NCI-H187 (cell line): ENCODE measurements at places on chromosomes 1 and 21.

GRCh38 chr1:103945774-103946173 is 196.1 kb downstream of the AMY1C start:
- no peak for DNase-seq

GRCh38 chr1:229108598-229109201 is 162.2 kb upstream of the RAB4A start:
- DNase-seq: no peak

DNA sequence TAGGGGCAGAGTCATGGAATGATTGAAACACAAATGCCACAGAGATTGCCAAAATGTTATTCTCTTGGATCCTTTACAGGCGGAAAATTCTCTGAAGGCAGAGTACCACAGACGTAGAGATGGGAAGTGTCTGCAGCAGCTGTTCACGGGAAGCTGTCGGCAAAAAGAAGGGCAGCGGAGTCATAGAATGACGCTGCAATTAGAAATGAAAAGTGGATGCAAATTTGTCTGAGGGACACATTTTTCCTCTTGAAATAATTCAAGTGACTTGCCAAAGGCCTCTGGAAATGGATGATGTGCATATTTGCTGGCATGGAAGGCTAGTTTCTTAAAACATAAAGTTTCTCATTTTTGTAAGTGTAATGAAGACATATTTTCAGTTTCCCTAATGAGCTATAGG is 77.5 kb upstream of the PLD5 start:
- DNase-seq: no peak

DNA sequence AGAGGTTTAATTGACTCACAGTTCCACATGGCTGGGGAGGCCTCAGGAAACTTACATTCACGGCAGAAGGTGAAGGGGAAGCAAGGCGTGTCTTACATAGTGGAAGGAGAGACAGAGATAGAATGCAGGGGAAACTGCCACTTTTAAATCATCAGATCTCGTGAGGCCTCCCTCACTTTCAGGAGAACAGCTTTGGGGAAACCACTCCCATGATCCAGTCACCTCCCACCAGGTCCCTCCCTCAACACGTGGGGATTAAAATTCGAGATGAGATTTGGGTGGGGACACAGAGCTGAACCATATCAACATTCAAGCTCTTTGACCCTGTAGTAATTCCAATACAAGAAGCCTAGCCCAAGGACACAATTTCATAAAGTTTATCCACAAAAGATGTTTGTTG is 13.7 kb downstream of the PIGP start:
- no peak for DNase-seq

DNA sequence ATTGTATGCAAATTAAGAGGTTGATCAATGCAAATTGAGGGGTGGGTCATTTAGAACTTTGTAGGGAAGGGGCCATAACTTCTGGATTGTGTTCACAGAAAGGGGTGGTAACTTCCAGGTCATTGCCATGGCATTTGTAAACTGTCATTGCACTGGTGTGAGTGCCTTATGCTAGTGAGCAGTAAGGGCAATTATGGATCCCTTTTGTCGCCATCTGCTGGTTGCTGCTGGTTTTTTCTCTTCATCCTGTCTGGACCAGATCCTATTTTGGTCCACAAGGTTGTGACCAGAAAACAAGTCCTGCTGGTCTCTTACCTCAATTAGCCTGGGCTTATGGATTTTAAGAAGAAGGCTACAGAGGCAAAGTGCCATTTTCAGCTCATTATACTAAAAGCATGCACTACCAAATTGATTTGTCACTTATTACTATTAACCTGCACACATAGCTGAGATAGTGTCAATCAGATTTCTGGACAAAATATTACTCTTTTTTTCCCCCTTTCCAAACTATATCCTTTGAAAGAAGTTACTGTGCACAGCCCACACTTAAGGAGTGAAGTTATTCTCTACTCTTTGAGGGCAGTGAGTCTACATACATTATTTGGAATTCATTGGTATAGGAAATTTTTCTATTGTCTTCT is 196.2 kb downstream of the ZC3H11B start:
- DNase-seq: no peak

DNA sequence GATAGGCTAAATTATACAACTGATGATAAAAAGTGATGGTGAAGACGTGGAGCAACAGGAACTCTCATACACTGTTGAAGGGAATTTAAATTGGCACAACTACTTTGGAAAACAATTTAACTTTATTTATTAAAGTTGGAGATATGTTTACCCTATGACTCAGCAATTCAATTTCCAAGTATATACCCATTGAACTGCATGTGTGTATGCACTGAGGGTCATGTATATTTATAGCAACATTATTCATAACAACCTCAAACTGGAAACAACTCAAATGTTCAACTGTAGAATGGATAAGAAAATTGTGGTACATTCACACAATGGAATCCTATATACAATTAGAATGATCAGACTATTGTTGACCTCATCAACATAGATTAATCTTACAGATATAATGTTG is 16.5 kb upstream of the BCAS2 start:
- no peak for DNase-seq

GRCh38 chr1:48851638-48852037 is 74.9 kb upstream of the BEND5 start:
- DNase-seq: no peak

DNA sequence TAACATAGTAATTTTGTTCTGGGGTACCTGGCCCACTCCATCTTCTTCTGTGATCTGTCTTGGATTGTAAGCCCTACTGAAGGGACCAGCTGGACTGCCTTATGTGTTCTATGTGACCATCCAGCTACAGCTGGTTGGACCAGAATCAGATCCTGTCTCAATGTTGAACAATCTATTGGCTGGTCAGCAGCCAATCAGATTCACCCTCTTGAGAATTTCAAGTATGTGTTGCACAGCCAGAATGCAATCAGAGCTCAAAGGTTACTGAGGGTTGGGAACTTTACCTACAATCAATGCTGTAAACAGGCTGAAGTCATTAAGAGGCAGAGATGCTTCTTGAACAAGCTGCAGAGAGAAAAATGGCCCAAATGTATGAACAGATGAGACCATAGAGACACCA is 61.9 kb downstream of the KCNC4 start:
- no peak for DNase-seq

DNA sequence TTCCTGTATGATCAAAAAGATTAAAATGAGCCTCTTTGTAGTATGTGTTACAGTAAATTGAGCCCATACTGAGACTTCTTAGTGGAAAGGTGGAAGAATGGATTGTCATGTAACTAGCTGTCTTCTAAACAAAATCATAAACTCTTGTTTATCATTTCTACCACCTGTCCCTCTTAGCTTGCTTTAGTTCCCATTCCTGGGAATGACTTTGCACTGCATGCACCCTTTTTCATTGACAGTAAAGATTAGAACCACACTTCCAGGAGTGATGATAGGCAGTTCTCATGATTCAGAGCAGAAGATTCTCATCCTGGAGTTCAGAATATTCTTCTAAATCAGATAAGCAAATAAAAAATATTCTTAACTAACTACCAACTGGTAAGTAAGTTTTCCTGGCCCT is 28.0 kb downstream of the DENND2D start:
- DNase-seq: no peak

- no peak for DNase-seq
Observed at GRCh38 chr1:227317523-227318015, 723 bp downstream of the CDC42BPA start.

GRCh38 chr1:181091309-181092040 is 3.0 kb downstream of the IER5 start:
- no peak for DNase-seq

DNA sequence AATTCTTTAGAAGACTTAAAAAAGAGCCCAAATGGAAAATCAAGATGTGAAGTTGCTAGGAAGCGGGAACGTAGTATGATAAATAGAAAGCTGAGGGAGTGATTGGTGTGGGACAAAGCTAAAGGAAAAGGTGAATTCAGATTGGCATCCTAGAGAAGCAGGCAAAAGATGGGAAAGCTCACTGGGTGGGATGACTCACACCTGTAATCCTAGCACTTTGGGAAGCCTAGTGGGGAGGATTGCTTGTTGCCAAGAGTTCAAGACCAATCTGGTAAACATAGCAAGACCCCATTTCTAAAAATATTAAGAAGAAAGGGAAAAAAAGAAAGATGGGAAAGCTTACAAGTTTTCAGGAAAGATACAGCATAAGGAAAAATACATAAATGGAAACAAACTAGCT is 1.8 kb downstream of the MRPS21 start:
- no peak for DNase-seq

DNA sequence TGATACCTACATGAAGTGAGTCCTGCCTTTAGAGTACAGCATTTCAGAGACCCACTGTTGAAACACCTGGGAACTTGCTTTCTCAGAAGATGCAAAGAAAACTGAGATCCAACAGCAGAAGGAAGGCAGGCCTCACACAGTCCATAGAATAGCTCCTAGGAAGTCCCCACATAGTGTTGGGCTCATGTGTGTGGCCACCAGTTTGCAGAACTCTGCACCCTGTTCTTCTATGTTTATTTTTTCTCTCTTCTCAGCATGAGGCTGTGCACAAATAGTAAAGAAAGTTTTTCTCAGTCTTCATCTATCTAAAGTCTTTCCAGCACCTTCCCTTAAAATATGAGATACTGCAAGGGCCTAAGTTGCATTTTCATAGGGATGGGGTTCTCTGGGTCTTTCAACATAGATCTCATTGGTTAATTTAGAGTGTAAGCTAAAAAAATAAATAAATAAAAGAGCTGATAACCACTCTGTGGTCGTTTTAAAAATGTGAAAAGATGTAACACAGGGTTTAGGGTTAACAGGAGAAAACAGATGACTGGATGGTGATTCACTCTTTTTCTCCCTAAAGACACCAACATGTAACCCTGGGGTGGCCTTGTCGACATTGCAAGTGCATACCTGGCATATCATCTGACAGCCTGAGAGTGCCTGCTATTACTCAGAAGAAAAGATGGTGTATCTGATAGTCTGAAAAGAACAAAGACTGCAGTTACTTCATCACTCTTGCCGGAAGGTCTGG is 94.6 kb downstream of the ZC3H11B start:
- DNase-seq: no peak

DNA sequence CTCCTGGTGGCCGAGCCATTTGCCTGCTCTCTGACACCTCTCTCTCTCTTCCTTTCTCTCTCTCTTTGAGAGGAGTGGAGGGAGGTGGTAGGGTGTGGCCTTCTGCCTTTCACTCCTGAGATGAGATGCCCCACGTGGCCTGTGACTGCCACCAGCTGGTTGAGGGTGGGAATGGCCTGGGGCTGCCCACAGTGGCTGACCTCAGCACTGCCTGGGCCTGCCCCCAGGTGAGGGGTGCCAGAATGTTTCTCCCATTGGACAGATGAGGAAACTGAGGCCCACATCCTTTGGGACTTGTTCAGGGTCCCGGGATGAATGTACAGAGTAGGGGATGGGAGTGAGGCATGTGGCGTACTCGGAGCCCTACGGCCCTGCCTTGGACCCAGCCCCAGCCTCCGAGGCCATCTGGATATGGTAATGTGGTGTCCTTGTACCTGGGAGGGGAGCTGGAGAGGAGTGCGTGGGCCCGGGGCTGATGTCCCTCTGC is 12.7 kb upstream of the C1orf167 start:
- DNase-seq: no peak

DNA sequence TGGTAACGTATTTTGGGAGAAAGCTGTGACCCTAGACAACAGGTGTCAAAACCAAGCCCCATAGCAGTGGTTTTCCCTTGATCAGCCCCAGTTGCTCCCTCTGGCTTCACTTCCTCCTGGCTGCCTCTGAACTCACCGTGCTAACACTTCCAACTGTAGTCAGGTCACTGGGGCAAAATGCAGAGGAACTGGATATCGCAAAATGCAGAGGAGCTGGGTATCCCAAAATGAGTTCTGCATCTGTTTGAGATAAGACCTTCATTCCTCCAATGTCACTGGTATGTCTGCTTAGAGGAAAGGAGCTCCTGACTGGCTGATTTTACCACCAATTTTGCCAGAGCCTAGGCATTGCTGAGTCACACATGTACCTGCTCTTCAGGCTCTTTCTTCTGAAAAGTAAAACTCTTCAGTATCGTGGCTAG is 19.6 kb upstream of the TACSTD2 start:
- no peak for DNase-seq

DNA sequence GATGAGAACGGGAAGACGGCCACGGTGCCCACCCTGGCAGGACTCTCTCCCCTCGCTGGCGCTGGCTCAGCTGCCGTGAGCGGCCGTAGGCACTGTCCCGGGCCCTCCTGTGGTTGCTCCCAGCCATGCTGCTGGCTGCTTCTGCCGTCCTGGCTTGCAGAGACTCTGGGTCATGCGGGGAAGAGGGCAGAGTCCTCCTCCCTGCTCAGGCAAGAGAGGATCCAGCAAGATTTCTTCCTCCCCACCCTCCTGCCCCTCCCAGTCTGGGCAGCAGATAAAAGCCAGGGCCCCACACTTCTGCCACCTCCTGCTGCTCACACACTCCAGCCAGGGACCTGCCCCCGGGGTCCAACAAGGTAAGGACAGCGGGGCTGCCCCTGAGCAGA is 60.1 kb downstream of the AGPAT3 start:
- no peak for DNase-seq

DNA sequence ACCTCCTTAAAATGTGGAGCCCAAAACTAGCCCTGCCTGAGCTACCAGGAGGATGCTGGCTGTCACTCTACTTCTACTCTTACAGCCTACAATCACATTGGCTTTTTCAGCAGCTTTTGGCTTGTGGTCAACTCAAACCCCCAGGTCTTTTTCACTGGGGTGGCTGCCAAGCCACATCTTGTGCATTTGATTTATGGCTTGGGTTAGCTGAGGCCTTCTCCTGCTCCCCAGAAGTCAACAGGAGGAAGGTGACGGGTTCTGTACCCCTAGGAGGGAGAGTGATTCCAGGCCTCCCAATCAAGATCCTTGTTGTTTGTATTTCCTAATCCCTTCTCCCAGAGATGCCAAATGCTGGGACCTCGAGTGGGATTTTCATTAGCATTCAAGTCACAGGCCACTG is 124.3 kb downstream of the LACTBL1 start:
- DNase-seq: no peak

DNA sequence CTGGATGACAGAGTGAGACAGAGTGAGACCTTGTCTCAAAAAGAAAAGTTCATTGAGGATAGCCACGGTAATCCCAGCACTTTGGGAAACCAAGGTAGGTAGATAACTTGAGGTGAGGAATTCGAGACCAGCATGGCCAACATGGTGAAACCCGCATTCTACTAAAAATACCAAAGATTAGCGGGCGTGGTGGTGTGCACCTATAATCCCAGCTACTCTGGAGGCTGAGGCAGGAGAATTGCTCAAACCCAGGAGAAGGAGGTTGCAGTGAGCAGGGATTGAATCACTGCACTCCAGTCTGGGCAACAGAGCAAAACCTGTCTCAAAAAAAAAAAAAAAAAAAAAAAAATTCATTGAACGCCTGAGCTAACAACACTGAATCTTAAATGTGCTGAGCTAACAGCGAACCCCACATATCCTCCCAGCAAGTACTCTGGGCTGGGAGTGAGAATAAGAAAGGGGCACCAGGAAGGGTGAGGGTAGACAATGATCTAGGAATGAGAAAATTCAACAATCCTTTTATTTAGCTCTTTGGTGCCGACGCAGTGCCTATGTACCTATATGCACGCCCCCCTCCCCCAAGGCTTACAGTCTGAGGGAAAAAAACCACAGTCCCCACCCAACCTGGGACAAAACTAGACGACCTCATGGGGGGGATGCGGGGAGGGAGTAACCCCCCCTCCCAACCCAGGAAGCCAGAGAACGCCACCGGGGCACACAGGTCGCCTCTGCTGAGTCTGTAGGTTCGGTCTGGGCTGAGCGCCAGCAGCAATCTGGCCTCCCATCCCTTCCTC is 1.4 kb upstream of the CACNA1S start:
- no peak for DNase-seq

- no peak for DNase-seq
Observed at GRCh38 chr1:25817840-25818501, 1.8 kb upstream of the MTFR1L start.

- DNase-seq: no peak
Observed at GRCh38 chr1:220680085-220680687, 10.0 kb upstream of the C1orf115 start.

GRCh38 chr21:14376854-14377253 is 6.1 kb downstream of the HSPA13 start:
- no peak for DNase-seq
